Nephron progenitor cell (in vitro differentiated cells): ENCODE measurements at places on chromosomes 7 and 10.

GRCh38 chr7:87918740-87919139 is 15.3 kb upstream of the ADAM22 start:
- no peak for DNase-seq

GRCh38 chr10:17257466-17258321 is 29.7 kb downstream of the VIM start:
- DNase-seq = peak; percentile 58

- DNase-seq = no peak
Observed at GRCh38 chr10:8073691-8074416, 19.4 kb downstream of the GATA3 start.

DNA sequence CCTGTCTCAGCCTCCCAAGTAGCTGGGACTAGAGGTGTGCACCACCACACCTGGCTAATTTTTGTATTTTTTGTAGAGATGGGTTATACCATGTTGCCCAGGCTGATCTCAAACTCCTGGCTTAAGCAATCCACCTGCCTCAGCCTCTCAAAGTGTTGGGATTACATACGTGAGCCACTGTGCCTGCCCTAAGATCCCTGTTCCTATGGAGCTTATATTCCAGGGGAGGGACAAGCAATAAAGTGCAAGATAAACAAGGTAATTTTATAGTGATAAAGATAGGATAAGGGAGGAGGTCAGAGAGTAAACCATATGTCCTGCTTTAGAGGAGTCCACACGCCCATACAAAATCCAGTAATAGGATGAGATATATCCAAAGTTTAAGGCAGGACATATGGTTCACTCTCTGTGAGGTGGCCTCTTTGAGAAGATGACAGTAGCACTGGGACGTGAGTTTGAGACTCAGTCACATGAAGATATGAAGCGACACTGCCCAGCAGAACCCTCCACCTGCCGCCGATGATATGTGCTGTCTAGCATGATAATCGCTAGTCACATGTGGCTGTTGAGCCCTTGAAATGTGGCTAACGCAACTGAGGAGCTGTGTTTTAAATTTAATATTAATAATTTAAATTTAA is 113.5 kb upstream of the PDCD4 start:
- DNase-seq = no peak

DNA sequence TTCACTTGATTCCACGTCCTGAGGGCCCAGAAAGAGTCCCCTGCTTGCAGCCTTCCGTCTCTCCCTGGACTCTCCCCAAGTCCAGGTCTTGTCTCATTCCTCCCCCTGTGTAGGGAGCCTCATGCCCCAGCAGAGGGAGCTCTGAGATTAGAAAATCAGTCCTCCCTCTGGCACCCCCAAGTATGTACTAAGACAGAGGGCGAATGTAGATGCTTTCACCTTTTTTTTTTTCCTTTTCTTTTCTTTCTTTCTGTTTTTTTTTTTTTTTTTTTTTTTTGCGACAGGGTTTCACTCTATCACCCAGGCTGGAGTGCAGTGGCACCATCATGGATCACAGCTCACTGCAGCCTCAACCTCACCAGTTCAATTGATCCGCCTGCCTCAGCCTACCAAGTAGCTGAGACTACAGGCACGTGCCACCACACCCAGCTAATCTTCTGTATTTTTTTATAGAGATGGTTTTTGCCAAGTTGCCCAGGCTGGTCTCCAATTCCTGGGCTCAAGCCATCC is 10.3 kb downstream of the SFXN3 start:
- peak; percentile 78 for DNase-seq

- no peak for DNase-seq
Observed at GRCh38 chr10:9052767-9053166, 998.3 kb downstream of the GATA3 start.

DNA sequence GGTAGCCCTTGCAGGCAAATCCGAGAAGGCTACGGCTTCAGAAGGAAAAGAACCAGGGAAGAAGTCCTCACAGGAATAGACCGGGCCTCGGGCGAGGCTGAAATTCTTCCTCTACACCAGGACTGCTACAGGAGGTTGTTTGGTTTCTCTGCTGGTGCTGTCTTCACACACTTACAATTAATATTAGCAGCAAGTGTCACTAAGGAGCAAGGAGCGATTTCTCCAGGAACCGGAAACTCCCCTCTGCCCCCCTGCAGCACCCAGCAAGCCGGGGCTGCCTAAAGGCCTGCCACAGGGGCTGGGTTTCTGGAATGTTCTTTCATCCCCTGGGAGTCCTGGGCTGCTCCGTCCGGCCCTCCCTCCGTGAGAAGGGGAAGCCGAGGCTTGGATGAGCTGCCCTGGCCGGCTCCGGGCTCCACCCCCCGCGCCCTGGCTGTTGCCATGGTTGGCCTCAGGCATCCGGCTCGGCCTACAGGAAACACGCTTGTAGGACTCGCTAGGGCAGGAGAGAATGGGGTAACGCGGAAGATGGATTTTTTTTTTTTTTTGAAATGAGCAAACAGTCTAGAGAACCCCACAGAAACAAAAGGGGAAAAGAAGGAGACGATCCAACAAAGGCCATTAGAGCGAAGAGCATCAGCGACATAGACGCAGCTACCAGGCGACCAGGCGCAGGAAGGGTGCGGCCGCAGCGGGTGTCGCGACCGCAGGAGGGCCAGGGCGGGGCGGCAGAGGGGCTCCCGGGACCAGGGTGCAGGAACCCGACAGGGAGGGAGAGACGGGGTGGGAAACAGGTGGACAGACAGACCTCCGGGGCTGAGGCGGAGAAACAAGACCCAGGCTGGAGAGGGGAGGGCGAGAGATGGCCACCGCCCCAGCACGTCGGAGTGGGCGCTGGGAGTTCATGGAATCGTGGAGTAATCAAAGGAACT is 33.0 kb downstream of the EN2 start:
- DNase-seq = peak; percentile 69

DNA sequence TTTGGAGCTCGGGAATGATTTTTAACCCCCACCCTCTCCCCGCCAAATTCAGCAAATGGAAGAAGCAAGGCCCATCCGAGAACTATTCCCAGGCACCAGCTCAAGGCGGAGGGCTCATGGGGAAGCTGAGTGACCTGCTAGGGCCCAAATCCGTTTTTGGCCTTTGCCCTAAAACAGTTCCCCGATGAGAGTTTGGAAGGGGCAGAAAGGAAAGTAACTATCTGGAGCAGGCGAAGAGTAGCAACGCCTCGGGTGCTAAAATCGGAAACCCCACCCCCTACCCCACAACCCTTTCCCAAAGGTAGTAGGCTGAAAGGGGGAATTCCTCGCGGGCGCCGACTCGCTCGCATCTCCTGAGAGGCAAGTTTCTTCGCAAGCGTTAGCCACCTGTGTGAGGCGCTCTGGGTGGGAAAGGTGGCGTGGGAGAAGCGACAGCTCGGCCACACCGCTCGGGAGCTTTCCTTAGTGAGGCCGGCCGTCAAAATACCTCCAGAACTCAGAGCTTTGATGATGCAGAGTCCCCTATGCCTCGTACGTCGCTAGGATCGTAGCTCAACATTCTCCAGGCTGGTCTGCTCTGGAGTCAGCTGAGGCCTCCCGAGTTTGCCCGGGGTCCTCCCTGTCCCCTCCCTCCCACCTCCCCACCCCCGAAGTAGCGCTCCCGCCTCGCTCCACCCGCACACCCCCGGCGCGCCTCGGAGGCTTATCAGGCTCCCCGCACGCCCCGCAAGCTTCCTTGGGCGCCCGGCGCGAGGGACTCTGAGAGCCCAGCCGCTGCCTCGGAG is 642 bp upstream of the PRKG1 start:
- DNase-seq = peak; percentile 42
